ENCODE measurements at places on chromosomes 2 and 18.

DNA sequence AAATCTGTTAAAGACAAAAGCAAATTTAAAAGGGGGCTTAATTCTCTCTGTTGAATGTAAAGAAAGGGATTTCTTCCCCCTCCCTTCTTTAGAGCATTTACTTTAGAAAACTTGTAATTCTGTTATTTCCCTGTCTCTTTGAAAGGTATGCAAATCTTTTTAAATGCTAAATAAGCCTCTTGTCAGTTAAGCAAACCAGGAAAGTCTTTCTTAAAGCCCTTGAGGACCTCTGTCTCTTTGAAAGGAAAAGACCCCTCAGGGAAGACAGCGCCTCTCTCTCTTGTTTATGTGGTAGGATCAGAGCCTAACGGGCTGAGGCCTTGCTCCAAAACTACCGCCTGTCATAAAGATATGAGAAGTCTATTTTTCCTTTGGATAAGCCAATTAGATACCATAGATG is 139.9 kb upstream of the CDH7 start:
- no peak for DNase-seq

DNA sequence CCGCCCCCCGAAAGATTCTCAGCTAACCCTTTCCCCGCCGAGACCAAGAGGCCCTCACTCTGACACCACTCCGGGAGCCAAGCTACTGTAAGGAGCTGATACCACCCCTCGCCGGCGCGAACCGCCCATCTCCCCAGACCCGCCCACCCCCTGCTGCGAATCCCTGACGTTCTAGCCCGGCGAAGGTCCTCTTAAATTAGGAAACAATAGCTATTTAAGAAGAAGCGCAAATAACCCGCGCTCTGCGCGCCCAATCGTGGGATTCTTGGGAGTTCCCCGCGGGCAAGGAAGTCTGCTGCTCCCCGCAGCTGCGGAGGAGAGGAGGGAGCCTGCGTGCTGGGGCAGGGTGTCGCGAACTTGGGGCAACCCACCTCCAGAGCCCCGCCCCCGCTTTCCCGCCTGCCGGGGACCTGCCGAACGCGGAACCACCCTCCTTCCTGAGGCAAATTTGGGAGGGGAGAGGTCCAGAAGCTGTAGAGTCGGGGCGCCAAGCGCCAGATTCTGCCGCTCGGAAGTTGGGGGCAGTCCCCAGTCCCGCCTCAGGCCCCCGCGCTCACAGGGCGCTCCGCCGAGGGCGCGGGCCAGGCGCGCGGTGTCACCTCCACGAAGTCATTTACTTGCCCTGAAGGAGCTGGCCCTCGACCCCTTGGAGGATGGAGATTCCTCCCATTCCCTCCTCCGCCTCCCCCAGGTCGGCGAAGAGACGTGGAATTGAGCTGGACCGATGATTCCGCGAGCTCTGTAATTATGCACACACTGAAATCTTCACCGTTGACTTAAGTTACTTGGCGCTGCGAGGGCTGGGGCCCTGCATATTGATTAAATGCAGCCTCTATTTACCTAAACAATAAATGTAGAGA is 8.4 kb upstream of the SP9 start:
- no peak for DNase-seq

DNA sequence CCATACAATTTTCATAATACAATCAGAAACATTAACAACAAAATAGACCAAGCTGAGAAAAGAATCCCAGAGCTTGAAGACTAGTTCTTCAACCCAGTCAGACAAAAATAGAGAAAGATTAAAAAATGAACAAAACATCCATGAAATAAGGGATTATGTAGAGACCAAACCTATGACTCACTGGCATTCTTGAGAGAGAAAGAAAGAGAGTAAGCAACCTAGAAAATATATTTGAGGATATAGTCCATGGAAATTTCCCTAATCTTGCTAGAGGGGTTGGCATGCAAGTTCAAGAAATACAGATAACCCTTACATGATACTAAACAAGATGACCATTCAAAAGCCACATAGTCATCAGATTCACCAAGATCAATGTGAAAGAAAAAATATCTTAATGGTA is 281.7 kb downstream of the CCDC85A start:
- no peak for DNase-seq

GRCh38 chr2:169182573-169182972 is 113.2 kb downstream of the DHRS9 start:
- DNase-seq: no peak

DNA sequence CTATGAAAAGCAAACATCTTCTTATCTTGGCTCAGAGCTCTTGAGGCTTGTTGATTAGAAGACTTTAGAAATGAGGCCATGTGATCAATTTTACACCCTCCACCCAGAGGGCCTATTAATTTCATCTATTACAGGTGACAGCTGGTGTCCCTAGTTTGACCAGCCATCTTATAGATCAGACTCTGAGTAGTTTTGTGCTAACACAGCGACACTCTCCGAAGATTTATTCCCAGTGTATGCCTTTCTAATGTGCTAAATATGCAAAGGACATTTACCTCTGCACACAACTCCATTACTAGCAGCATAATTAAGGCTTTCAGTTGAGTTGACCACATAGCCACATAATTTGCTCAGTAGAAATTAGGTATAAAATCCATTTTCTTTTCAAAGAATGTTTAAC is 2.6 kb upstream of the RFX8 start:
- DNase-seq: no peak

- DNase-seq: no peak
These were observed 70.3 kb upstream of the PSME4 start for GRCh38 chr2:54041135-54041534.

DNA sequence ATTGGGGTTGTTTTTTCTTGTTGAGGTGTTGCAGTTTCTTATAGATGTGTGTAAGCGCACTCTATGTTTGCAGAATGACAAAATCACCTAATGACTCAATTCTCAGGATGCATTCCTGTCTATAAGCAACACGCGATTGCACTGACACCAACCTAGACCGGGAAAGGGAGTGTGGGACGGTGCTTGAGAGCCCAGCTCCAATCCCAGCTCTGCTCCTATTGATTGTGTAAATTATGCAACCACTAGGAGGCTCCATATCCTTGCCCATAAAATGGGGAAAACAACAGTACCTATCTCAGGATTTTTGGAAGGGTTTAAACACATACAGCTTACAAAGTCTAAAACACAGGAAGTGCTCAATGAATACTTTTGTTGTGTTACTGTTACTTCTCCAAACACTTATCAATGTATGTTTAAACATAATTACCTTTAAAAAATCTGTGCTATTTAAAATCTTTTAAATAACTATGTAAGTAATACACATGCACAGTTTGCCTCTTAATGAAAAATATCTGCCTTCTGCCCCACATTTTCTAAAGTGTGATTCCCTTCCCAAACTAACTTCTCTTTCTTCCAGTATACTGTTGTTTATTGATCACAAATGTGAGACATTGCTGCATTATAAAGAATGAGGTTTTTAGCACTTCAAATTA is 132.5 kb downstream of the SPHKAP start:
- DNase-seq: peak; percentile 20

DNA sequence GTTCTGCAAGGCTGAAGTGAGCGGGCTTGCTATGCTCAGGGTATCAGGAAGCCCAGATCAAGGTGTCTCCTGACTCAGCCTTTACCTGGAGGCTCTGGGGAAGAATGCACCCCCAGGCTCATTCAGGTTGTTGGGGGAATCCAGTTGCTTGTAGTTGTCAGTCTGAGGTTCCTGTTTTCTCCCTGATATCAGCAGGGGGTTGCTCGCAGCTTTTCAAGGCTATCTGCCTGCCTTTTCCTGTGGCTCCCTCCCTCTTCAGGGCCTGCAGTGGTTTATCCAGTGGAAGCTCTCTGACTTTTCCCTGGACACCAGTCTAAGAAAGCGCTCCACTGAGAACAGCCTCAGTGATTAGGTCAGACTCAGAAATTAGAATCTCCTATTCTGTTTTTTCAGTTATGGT is 116.6 kb downstream of the PTPRM start:
- no peak for DNase-seq

DNA sequence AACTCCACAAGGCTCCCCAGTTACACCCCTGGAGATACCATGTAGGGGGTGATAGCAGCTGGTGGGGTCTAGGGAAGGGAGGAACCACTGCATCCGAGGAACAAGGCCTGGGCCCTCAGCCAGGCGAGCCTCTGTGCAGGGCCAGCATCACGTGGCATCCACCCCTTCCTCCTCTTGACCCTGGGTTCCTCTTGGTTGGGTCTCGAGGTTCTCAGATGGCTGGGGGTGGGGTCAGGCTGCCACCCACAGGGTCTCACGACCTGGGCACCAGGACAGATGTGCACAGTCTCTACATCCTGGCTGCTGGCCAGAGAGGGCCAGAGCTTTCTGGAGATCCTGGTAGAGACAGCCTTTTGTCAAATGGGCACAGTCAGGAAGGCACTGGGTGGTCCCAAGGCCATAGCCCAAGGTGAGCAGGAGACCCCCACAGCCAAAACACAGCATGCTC is 10.4 kb downstream of the HS6ST1 start:
- DNase-seq: no peak

GRCh38 chr2:208529796-208530195 is 123.2 kb downstream of the PTH2R start:
- no peak for DNase-seq

DNA sequence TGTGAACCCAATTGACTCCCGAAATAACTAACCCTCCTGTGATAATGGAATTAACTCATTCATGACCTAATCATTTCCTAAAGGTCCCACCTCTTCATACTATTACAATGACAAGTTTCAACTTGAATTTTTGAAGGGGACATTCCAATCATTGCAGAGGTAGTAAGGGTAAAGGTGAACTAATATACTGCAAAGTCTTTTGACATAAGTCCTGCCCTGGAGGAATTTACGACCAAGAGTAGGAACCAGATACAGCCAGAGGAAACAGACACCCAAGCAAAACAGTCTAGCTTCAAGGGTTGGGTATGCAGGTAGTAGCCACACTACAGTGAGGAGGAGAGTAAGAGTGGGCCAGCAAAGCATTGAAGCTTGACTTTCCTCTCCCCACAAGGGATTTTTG is 1.2 kb upstream of the SRBD1 start:
- DNase-seq: no peak
